ENCODE measurements at places on chromosomes 2 and 18.

DNA sequence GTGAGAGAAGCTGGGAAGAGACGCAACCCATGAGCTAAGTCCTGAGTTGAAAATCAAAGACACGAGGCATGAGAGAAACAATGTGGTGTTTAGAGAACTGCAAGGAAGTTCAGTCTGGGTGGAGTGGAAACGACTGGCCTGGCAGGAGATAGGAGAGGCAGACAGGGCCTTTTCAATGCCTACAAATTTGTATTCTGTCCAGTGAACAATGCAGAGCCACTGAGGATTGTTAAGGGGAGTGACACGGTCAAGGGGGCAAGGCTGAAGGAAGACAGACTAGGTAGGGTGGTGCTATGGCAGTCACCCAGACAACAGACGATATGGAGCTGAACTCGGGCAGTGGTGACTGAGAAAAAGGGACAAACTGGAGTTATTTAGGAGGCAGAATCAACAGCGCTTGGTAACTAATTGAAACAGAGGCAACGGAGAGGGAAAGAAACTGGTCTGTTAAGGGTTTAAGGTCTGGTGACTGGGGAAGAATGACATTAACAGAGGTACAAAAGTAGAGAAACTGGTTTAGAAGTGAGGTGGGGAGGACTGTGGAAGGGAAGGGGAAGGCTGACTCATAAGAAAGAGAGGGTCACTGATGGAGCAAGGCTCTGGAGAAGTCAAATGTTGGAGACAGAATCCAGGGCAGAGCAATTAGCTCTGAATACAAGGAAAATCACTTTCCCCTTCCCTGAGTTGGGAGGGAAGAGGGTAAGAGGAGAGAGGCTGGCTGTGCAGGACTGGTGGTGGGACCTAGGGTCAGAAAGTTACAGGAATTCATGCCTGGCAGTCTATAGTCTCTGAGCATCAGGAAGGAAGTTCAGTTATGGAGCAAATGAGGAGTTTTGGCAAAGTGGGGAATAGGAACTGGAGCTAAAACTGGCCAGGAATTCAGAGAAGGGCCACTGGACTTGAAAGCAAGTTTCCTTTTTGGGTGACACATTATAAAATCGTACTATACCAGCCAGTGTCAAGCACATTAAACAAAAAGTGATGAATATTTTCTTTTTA lies 63.4 kb upstream of the CHRNA1 start:
- no peak for DNase-seq

- DNase-seq, result no peak
Measured at GRCh38 chr2:222232372-222232771, 66.4 kb downstream of the PAX3 start.

DNA sequence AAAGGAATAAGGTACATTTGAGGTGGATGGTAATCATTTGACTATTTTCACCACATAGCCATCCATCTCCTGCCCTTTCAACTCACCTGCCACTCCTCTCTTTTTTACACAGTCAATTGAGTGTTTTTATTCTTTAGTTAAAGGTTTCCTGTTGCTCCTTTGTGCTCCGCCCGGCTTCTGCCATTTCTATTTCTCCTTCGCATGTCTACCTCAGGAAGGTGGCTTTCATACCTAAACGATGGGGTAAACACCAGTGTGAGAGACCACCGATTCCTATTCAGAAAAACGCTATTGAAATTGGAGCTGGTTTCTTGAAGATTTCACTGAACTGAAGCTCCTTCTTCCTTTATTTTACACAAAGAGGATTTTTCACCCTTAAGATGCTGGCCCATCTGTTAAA lies 1628.0 kb upstream of the PIK3C3 start:
- DNase-seq, result no peak

GRCh38 chr18:11888726-11889125 lies 19.4 kb downstream of the MPPE1 start:
- no peak for DNase-seq

- no peak for DNase-seq
Measured at GRCh38 chr2:193693758-193694157, 1499.0 kb upstream of the TMEFF2 start.

DNA sequence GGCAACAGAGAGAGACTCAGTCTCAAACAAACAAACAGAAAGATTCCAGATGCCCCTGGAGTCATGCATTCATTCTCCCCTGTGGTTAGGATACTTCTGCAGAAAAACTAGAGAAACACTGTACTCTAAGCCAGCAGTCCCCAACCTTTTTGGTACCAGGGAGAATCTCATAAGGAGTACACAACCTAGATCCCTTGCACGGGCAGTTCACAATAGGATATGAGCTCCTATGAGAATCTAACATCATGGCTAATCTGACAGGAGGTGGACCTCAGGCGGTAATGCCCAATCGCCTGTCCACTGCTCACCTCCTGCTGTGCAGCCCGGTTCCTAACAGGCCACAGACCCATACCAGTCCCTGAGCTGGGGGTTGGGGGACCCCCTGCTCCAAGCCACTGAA lies 18.3 kb downstream of the PSME4 start:
- no peak for DNase-seq

- DNase-seq, result no peak
Measured at GRCh38 chr2:117557626-117558025, 256.9 kb upstream of the DDX18 start.

- DNase-seq, result no peak
Measured at GRCh38 chr2:45394842-45395241, 216.2 kb downstream of the SRBD1 start.

- DNase-seq, result peak; percentile 10
Measured at GRCh38 chr2:86518481-86518880, 44.8 kb downstream of the CHMP3 start.

- DNase-seq, result no peak
Measured at GRCh38 chr2:150339951-150340350, 147.5 kb downstream of the RND3 start.

DNA sequence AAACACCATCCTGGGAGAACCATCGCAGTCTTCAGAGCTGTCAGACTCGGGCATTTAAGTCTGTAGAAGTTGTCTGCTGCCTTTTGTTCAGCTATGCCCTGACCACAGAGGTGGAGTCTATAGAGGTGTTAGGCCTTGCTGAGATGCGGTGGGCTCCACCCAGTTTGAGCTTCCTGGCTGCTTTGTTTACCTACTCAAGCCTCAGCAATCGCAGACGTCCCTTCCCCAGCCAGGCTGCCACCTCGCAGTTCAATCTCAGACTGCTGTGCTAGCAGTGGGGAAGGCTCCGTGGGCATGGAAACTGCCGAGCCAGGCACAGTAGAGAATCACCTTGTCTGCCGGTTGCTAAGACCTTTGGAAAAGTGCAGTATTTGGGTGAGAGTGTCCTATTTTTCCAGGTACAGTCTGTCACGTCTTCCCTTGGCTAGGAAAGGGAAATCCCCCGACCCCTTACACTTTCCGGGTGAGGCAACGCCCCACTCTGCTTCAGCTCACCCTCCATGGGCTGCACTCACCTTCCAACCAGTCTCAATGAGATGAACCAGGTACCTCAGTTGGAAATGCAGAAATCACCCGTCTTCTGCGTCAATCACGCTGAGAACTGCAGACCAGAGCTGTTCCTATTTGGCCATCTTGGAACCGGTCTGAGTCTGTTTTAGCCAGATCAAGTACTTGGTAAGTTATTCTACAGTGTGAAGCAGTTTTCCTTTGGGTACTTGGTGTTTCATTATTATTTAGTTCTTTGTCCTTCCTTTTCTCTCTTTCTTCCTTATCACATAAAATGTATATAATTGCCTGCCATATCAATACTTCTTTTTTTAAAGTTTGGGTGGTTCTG lies 71.5 kb downstream of the CDC42EP3 start:
- DNase-seq, result peak; percentile 71

- no peak for DNase-seq
Measured at GRCh38 chr2:44804406-44805265, 136.9 kb upstream of the SIX3 start.

DNA sequence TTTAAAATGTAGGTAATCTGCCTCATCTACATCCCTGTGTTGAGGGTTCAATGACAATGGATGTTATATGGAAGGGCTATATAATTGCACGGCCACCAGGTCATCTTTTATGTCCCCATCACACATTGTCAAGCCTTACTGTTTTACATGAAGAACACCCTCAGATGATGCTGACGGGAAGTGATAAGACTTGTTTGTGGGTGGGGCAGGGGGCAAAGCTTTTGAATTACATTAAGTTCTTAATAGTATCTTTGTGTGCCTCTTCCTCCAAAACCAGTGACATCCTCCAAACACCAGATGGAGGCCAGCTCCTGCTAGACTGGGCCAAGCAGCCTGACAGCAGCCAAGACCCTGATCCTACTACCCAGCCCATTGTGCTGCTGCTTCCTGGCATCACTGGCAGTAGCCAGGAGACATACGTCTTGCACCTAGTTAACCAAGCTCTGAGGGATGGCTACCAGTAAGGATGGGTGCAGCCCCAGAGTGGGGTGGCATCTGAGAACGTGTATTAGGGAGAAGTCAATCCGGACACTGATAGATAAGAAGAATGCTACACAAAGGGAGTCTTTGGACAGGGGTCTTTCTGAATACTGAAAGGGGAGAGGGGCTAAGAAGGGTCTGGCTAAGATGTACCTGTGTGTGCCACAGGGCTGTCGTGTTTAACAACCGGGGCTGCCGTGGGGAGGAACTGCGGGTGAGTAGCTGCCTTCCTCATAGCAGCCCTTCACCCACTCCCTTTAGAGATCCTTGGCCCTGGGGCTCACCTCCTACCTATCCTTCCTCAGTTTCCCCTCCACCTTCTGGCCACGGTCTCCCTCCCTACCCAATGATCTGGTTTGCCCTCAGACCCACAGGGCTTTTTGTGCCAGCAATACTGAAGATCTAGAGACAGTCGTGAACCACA lies 5.3 kb downstream of the ABHD1 start:
- no peak for DNase-seq

DNA sequence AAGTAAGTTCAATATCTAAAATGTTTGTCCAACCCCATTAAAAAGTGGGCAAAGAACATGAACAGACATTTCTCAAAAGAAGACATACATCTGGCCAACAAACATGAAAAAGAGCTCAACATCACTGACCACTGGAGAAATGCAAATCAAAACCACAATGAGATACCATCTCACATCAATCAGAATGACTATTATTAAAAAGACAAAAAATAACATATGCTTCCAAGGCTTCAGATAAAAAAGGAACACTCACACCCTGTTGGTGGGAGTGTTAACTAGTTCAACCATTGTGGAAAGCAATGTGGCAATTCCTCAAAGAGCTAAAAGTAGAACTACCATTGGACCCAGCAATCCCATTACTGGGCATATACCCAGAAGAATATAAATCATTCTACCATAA lies 931.1 kb downstream of the LRP1B start:
- DNase-seq, result no peak

DNA sequence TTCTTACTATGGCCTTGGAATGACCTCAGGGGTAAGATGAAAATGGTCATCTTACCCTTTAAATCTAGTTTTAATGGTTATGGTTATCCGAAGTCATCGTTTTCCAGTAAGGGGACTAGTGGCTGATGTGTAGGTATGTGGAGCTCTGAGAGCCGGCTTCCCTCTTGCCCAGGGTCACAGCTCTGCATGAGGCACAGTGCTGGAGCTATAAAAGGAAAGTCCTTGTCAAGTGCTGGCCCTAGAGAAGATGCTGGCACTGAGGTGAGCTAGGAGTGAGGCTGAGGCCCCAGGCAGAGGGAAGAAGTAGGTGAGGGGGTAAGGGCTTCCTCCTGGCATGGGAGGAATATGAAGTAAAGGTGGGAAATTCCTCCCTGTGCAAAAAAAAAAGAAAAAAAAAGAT lies 35.0 kb downstream of the SMARCAL1 start:
- DNase-seq, result no peak

DNA sequence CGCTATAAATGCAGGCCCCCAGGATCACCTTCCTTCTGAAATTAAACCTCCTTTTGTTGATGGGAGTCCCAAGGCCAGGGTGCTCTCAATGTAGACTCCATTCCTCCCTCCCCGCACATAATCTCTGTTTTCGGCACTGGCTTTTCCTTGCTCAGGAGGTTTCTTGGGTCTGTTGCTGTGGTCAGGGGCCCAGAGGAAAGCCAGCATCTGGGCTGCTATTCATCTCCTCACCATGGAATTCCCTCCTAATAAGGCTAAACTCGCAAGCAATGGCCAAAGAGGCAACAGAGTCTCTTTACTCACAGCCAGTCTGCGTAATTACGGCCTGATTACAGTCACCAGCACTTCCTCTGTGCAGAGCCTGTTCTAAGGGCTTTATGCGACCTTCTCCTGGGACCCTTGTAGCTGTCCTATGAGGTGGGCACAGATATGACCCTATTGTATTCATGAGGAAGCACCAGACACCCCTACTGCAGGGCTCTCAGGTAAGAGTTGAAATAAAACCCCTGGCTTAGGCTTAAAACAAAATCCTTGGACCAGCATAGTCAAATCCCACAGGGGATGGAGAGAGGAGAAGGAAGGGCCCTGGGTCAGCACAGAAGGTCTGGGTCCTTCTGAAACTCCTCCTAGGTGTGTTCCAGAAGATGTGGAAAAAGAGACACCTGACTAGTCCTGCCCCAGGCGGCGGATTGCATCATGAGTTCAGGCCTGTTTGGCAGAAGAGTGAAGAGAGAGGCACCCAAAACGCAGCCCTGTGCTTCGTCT lies 105.0 kb upstream of the SH3BP4 start:
- DNase-seq, result no peak

GRCh38 chr2:204871231-204871953 lies 326.1 kb downstream of the PARD3B start:
- no peak for DNase-seq

DNA sequence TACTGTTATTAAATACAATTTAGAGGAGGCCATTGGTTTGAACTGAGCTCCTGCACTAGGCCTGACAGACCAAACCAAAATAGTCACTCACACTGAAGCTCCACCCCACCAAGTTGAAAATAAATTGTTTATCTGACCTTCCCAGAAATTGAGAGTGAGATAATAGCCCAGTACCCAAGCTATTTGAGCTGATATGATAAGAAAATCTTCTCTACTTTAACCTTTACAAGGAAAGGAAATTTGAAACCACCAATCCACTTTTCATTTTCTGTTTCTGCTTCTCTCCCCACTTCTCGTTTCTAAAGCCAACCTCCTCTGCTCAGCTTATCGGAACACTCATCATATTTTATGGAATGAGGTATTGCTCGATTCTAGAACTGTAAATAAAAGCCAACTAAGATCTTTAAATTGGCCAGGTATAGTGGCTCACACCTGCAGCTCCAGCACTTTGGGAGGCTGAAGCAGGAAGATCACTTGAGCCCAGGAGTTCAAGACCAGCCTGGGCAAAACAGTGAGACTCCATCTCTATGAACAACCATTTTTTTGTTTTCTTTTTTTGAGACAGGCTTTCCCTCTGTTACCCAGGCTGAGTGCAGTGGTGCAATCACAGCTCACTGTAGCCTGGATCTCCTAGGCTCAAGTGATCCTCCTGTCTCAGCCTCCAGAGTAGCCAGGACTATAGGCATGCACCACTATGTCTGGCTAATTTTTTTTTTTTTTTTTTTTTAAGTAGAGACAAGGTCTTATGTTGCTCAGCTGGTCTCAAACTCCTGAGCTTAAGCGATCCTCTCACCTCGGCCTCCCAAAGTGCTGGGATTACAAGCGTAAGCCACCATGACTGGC lies 13.3 kb upstream of the GALM start:
- no peak for DNase-seq
